NCI-H1105 (cell line): ENCODE measurements at places on chromosomes 7 and 10.

DNA sequence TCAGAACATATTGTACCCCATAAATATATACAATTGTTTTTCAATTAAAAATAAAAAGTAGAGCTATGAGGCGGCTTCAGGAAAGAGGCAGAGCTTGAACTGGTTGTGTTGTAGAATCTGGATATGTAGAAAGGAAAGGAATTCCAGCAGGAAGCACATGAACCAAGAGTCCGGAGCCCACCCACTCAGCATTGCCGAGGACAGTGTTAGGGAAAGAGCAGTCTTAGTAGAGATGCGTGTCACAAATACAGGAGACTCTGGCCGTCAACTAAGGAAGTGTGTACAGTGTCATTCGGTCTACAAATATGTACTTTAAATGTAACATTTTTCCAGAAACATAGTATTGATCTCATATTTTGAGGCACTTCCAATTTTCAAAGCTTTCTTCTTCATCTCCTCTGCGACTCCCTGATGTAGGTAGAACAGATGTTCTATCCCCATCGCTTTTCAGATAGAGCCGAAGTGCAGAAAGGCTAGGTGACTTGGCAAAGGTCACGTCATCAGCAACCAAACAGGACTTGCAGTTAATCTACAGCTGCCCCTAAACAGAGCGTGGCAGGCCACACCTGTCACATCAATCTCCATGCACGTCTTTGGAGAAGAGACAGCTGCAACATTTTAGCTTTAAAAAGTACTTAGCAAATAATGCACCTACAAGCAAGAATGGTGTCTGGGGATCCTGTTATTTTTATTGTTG, 25.3 kb upstream of the GJD4 start:
- DNase-seq, result no peak

DNA sequence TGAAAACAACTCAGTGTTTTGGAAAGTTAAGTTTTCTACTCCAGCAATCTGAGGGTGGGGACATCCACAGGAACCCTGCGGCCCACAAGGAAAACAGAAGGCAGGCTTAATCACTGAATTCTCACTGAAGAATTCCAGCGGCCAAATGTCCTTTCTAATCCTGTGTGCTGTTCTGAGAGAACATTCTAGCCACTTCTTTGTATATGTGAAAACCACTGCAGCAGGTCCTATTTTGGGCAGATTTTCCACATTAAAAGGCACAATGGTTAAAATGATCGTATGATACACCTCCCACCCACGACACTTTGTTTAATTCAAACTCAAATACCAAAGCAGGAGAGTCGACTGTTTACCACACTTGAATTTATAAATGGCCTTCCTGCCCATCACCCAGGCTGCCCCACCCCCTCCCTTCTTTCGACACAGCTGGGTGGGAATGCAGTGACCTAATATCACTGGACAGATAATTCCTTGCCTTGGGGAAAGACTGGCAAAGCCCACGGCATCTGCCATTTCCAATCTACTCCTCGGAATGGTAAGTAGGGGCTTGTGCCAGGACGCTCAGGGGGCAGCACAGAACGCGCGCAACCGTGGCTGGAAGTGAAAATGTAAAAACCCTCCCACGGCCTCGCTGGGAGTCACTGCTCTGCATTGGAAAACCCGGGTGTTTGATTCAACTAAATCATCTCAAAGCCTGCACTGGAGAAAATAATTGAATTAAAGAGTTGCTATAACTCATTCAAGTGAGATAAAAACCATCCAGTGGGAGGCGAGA, 67.0 kb downstream of the CTBP2 start:
- no peak for DNase-seq

- DNase-seq, result no peak
Observed at GRCh38 chr10:89475125-89475524, 60.3 kb downstream of the SLC16A12 start.

DNA sequence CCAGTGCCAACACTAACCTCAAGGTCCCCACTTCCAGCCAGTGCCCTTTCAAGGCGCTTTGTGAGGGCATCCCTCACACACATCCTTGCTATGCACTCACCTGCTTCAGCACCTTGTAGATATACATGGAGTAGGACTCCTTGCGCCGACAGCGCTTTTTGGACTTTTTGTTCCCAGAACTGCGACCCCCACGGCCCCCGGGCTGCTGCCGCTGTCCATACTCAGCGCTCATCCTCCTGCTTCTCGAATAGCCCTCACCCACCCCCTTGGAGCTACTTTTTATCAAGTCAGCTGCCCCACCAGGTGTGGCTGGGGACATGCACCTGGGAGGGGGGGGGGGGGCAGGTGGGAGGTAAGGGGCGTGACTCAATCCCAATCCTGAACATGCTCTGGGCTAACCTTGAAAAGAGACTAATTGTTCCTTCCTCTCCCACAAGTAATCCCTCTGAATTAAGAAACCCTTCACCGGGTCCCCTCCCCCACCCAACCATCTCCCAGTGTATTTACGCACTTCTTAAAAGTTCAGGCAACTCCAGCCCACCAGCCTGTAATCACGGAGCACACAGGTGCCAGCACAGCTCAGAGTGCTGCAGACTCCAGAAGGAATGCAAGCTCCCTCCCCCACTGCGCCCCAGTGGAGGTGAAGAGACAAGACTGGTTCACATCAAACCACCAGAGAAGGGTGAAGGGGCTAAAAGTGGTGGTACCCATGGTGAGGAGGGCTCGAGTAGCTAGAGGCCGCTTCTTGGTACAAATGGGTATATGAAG, at the start of gene H2BK1:
Gene H2BK1, minus strand, starts transcription at position 402 of the 768 bp plus-strand sequence. Its CDS starts 170 bp downstream, at position 232.
- no peak for DNase-seq

- DNase-seq, result no peak
Observed at GRCh38 chr10:79009145-79009544, 59.6 kb upstream of the ZMIZ1 start.

GRCh38 chr10:60986791-60987190, 42.8 kb upstream of the RHOBTB1 start:
- no peak for DNase-seq

GRCh38 chr10:72068901-72069446, 19.4 kb downstream of the SPOCK2 start:
- DNase-seq, result no peak

DNA sequence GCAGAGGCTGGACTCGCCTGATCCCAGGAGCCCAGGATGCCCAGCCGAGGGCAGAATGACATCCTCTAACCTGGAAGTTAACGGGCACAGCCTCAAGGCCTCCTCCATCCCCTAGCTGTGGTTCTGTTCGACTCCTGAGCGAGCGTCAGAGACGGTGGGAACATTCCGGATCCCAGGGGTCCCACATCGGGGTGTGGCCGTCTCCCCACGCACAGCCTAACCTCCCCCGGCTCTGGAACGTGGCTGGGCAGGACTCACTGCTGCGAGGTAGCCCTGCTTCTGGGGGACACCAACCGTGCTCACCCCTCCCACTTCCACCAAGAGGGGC, 8.4 kb downstream of the FOXL3 start:
- no peak for DNase-seq

DNA sequence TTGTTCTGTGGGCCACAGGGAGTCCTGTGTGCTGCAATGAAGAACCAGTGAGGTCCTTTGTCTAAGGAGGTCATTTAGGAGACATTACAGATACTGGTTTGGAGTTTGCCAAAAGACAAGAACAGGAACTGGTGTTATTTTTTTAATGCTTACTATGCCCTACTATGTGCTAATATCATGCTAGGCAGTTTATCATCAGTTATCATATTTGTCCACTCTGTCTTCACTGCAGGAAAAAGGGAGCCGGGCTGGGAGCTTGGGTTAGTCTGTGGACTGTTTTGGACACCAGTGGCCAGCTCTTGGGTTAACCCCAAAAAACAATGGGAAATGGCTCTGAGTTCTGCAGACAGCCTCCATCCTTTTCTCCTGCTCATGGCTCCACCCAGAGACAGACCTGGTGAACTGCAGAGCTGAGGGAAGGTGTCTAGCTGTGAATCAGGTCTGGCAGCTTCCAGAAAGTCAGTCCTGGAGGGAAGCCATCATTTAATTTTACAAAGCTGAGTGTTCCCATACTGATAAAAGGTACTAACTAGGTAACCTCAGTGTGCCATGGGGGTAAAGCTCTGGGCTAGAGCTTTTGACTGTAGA, 101.2 kb upstream of the ZNF746 start:
- DNase-seq, result no peak

GRCh38 chr7:68250143-68250542, 1253.5 kb downstream of the TYW1 start:
- no peak for DNase-seq

GRCh38 chr10:958856-959255, 27.4 kb upstream of the LARP4B start:
- DNase-seq, result no peak

DNA sequence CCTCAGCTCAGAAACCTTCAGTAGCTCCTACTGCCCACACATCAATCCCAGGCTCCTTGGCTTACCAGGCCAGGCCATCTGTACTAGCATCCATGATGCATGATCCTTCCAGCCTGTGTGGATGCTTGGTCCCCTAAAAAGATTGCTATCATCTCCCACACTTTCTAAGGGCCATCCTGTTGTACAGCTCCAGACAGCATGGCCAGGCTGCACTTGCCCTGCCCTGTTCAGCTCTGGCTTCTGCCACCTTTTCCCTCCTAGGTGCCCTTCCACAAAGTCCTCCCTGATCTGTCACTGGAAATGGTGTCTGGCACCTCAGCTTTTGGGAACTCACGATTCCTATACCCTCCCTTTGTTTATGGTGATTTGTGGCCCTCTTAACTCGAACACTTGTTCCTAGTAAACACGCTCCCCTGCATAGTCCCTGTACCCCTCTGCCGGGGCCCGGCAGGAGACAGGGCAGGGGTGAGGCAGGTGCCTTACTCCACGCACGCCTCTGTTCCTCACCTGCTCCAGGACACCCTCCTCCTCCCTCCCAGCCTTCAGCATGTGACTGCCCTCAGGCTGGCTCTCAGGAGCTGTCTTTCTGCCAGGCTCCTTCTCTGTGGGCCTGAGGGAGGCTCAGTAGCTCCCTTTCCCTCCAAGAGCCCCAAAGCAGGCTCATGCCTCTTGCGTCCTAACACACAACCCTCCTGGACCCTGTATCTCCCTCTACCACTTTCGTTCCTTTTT, 71.8 kb downstream of the CDH23 start:
- DNase-seq, result no peak

DNA sequence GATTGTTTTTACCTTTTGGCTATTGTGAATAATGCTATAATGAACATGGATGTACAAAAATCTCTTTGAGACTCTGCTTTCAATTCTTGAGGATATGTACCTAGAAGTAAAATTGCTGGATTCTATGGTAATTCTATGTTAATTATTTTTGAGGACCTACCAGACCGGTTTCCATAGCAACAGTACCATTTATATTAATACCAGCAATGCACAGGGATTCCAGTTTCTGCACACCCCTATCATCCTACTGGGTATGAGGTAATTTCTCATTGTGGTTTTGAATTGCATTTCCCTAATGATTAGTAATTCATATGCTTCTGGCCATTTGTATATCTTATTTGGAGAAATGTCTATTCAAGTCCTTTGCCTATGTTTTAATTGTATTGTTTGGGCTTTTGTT, 9.9 kb upstream of the PPP1R9A start:
- no peak for DNase-seq

DNA sequence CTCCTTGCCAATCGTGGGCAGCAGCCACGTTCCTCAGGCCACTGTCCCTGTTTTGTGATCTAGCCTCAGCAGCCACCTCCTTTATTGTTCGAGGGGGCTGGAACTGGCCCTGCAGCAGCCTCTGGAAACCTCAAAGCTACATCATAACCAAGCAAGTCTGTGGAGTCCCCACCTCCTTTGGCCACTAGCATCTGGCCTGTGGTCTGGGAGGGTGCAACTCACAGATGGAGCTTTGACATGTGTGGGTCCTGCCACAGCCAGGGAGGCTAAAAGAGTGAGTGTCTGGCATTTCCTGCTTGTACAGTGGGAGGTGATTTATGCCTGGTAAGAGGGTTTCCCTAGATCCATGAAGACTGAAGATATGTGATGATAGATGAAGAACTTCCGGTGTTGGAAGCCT, 32.3 kb upstream of the NUB1 start:
- no peak for DNase-seq

DNA sequence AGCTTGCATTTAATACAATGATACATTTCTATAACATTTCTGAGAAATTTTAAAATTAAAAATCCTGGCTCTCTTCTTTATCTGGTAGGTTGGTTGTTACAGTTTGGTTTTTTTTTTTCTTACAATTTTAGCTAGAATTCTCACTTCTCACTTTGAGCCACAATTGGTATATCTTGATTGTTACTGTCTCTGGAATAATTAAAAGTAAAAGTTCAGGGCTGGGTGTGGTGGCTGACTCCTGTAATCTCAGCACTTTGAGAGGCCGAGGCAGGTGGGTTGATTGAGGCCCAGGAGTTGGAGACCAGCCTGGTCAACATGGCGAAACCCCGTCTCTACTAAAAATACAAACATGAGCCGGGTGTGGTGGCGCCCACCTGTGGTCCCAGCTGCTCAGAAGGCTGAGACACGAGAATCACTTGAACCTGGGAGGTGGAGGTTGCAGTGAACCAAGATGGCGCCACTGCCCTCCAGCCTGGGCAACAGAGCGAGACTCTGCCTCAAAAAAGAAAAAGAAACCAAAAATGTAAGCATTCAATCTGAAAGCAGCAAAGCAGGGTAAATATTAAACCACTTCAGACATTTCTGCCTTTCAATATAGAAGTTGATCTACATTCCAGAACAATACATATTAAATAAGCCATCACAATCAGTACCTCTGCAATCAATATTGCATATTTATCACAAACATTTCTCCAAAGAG, 88.6 kb upstream of the PFKP start:
- no peak for DNase-seq

DNA sequence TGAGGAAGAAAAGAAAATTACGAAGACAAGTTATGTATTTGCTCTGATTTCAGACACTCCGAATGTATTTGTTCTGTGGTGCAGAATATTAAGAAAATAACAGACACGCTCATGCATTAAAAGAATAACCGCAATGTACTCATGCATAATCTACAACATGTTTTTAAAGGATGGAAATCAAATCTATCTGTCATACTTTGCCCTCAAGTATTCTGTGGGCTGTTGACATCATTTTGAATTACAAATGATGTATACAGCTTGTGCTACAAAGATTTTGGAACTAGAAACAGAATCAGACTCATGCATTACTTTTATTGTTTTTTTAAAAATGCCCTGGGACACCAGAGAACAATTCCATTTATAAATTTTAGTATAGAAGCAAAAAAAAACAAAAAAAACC, 69.9 kb downstream of the APBB1IP start:
- DNase-seq, result no peak

DNA sequence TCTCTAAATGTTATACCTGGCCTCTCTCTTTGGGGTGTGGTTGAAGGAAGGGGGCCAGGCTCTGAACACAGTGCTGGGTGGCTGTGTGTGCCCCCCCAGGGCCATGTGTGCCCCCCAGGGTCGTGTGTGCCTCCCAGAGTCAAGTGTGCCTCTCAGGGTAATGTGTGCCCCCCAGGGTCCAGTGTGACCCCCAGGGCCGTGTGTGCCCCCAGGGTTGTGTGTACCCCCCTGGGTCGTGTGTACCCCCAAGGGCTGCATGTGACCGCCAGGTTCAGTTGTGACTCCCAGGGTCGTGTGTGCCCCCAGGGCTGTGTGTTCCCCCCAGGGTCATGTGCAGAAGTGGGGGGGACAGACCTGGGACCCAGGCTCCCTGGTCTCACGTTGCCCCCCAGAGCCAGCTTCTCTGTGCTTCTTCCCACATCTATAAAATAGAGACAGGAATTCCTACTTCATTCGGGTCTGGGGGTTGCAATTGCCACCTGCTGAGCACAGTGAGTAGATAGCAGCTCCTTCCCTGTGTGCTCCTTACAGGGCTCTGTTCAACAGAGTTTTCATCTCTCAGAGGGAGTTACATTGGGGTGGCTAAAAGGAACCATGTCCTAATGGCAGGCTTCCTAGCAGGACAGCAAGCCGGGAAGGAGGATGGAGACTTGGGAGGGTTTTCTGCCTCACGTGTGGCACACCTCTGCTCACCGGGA, 40.7 kb upstream of the AQP1 start:
- DNase-seq, result no peak
